CD4-positive, alpha-beta T cell treated with Interleukin-2 at 100 ng/mL for 4 hours (primary cell): ENCODE measurements at places on chromosomes 16 and 17.

- DNase-seq, result peak; percentile 87
Observed at GRCh38 chr16:3503523-3503922, 2.7 kb downstream of the CLUAP1 start.

DNA sequence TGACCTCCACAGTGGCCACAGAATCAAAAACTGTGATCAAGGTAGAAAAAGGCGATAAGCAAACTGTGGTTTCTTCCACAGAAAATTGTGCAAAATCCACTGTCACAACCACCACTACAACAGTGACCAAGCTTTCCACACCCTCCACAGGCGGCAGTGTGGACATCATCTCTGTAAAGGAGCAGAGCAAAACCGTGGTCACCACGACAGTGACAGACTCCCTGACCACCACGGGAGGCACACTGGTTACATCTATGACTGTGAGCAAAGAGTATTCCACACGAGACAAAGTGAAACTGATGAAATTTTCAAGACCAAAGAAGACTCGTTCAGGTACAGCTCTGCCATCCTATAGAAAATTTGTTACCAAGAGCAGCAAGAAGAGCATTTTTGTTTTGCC lies 83.6 kb downstream of the C17orf58 start:
- no peak for DNase-seq

GRCh38 chr17:5194346-5194745 lies 2.7 kb upstream of the ZNF594 start:
- DNase-seq, result no peak

- no peak for DNase-seq
Observed at GRCh38 chr17:65852911-65853310, 291.5 kb upstream of the AXIN2 start.

DNA sequence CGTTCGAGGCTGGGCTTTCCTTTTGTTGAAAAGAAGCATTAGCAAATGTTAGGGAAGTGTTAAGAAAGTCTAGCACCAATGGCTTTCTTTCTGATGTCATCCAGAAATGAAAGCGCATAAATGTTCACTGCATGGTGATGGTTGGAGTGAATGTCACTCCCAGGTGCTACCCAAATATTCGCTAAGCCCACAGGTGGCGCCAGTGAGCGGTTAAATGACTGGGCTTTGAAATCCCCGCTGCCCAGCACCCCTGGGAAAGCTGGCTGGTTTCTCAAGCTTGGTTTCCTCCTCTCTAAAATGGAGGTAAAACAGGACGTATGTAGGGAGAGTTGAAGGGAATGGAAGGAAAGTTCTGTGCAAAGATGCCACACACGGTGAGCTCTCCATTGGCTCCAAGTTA lies 104.4 kb downstream of the IRX5 start:
- DNase-seq, result no peak

GRCh38 chr17:41071606-41072360 lies 6.1 kb upstream of the KRTAP2-4 start:
- DNase-seq, result no peak

DNA sequence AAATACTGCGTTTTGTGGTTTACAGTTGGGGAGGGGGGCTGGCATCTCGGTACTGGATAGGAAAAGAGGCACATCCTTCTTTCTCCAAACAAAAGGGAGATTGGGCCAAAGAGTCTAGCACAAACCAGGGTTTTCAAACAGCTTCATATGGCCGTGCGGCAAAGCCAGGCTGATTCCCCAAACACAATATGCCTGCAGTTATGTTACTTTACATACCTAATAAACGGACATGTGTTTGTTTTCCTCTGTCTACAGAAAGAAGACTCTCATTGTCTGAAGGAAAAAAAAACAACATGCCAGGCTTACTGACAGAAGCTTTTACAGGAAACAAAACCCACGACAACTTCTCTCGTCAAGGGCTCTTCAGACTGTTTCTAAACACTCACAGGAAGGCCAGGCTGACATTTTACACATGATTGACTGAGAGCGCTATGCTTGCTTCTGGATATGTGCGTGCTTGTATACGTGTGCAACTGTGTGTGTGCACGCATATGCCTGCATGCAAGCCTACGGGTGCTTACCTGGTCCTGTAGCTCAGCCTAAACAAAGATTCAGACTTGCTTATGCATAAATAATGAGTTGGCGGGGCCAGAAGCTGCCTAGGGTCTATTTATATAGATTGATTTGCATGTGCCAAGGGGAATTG lies 461.0 kb upstream of the C16orf82 start:
- no peak for DNase-seq
